ENCODE measurements at places on chromosomes 12 and 14.
A peak's percentile ranks its signal among the peaks of the same experiment; 100 is the strongest.

GRCh38 chr14:103136388-103137271 lies 13.4 kb downstream of the TNFAIP2 start:
- no peak for DNase-seq

- no peak for DNase-seq
Measured at GRCh38 chr14:102711207-102711606, 66.0 kb upstream of the TRAF3 start.

DNA sequence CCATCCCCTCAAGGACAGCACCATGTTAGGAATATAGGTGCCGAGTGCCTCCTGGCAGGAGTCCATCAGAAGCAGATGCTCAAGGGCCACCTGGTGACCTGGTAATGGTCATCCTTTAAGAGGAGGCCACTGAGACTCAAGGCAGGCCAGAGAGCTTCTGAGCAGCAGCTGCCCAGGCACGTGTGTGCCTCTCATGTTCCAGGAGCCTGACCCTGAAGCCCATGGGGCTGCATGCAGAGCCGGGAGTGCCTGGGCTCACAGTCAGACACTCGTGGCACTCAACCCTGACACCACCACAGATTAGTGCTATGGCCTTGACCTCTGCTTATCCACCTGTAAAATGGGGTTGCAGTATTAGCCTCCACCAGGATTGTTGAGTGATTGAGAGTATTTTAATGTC lies 45.6 kb downstream of the C14orf132 start:
- DNase-seq: no peak

DNA sequence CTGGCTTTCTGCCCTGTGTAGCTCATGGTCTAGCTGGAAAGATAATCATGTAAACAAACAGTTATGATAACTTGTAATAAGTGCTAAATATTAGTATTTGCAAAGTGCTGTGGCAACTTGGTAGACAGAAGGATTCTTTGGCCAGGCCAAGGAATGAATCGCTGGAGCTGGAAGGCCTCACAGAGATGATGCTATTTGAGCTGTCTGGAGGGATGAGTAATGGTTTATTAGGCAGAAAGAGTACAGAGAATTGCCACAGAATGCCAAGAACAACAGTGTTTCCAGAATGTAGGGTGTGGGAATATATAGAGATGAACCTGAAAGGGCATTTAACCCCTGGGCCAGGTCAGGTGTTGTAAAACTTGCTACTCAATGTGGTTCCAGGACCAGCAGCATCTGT lies 27.6 kb downstream of the OTX2 start:
- DNase-seq: no peak

DNA sequence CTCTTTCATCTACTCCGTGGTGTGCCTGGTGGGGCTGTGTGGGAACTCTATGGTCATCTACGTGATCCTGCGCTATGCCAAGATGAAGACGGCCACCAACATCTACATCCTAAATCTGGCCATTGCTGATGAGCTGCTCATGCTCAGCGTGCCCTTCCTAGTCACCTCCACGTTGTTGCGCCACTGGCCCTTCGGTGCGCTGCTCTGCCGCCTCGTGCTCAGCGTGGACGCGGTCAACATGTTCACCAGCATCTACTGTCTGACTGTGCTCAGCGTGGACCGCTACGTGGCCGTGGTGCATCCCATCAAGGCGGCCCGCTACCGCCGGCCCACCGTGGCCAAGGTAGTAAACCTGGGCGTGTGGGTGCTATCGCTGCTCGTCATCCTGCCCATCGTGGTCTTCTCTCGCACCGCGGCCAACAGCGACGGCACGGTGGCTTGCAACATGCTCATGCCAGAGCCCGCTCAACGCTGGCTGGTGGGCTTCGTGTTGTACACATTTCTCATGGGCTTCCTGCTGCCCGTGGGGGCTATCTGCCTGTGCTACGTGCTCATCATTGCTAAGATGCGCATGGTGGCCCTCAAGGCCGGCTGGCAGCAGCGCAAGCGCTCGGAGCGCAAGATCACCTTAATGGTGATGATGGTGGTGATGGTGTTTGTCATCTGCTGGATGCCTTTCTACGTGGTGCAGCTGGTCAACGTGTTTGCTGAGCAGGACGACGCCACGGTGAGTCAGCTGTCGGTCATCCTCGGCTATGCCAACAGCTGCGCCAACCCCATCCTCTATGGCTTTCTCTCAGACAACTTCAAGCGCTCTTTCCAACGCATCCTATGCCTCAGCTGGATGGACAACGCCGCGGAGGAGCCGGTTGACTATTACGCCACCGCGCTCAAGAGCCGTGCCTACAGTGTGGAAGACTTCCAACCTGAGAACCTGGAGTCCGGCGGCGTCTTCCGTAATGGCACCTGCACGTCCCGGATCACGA lies 2.2 kb downstream of the SSTR1 start:
- no peak for DNase-seq

- no peak for DNase-seq
Measured at GRCh38 chr12:54389607-54390175, 5.2 kb upstream of the ZNF385A start.

DNA sequence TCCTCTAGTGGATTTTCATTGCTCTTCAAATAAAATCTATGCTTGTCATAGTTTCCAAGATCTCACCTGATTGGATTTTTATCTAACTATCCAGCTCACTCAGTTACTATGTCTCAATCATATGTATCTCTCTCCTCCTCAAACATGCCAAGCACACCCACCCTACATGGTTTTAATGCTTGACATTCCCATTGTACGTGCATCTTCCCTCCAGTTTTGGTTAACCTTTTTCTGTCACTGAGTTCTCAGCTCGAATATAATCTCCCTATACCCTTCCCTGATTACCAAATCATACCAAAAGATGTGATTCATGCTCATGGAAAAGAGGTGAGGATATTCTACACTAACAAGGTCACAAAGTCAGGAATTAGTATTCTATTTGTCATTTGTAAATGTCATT lies 12.0 kb upstream of the PTPRQ start:
- DNase-seq: no peak

DNA sequence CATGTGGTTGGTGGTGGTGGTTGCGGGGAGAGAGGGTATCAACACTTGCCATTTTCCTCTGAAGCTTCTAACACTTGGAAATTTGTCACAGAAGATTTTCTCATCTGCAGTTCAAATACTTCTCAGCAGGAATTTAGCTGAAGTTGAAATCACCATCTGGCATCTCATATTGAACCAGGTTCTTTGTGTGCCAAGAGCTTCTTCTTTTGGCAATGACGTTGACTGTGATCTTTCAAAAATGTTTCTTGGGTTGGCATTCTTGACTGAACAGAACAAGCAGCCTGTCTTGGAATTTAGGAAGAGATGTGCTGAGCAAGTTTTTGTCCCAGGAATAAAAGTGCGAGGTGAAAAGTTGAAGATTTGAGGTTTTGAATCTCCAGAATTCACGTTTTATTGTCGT lies 8.7 kb upstream of the NIN start:
- DNase-seq: no peak

DNA sequence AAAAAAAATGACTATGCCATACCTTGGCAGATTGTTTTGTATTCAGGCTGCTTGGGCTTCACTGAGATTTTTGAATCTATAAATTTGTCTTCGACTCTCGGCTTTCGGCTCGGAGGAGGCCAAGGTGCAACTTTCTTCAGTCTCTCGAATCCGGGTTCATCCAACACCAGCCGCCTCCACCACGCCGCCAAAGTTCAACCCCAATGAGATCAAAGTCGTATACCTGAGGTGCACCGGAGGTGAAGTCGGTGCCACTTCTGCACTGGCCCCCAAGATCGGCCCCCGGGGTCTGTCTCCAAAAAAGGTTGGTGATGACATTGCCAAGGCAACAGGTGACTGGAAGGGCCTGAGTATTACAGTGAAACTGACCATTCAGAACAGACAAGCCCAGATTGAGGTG lies 12.4 kb upstream of the SPPL3 start:
- no peak for DNase-seq

- DNase-seq: peak; percentile 57
Measured at GRCh38 chr12:57549909-57550640, at the start of gene KIF5A. Gene KIF5A, plus strand, starts transcription at chr12:57550044. Its CDS starts 228 bp downstream, at chr12:57550272.

- DNase-seq: peak; percentile 55
Measured at GRCh38 chr12:52980650-52981423, 25.4 kb upstream of the EIF4B start.

GRCh38 chr14:103688906-103689902 lies 26.0 kb downstream of the XRCC3 start:
- DNase-seq: no peak

- DNase-seq: no peak
Measured at GRCh38 chr12:68368327-68368726, 36.2 kb upstream of the MDM1 start.

DNA sequence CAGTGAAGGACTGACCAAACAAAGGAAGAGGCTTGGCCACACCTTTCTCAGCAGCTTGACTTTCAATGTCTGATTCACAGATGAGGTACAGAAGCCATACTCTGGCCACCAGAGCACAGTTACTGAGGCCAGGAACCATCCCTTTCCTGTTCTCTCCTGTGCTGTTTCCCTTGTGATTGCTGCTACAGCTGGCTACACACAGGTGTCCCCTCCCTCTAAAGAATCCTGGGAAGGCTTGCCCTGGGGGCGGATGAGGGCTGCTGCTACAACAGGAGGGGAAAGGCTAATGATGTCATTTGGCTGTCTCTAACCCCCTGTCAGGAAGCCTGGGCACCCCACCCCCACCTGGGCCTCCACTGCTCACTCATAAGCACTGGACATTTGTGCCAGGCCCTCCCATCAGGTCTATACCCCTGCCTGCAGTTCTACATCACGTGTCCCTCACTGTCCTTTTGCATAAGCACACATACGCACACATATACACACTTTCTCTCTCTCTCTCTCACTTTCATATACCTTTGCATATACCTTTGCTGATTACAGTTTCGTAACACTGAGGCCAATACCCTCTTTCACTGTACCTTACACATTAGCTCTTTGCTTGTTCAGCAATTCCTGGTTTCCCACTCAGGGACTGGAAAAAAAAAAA lies 41.4 kb downstream of the PRPF40B start:
- DNase-seq: no peak

DNA sequence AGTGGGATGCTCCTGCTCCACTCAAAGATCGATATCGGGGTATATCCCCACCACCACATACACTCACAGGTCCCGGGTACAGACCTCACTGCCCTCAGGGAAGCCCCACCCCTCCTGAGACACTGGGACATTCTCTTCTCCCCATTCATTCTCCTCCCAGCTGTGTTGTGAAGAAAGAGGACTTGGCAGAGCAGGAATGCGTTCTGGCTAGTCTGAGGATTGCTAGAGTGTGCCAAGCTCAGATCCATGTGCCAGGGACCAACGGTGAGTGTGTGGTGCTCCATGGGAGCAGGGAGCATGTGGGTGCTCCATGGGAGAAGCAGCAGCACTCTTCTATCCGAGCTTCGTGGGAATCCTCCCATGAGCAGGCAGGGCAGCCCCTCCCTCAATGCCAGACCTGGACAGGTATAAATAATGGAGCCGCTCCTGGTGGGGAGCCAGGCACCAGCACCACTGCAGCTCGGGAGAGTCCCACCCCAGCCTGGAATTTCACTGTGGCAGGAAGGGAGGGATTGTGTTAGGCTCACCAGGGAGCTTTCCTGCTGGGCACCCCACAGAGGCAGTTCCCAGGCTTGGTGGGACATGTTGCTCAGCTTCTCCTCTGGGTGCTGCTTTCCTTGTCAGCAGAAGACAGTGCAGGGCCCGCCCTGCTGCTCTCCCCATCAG lies 2.3 kb upstream of the KRT5 start:
- DNase-seq: no peak

- no peak for DNase-seq
Measured at GRCh38 chr12:2120982-2121758, 68.4 kb downstream of the CACNA1C start.

DNA sequence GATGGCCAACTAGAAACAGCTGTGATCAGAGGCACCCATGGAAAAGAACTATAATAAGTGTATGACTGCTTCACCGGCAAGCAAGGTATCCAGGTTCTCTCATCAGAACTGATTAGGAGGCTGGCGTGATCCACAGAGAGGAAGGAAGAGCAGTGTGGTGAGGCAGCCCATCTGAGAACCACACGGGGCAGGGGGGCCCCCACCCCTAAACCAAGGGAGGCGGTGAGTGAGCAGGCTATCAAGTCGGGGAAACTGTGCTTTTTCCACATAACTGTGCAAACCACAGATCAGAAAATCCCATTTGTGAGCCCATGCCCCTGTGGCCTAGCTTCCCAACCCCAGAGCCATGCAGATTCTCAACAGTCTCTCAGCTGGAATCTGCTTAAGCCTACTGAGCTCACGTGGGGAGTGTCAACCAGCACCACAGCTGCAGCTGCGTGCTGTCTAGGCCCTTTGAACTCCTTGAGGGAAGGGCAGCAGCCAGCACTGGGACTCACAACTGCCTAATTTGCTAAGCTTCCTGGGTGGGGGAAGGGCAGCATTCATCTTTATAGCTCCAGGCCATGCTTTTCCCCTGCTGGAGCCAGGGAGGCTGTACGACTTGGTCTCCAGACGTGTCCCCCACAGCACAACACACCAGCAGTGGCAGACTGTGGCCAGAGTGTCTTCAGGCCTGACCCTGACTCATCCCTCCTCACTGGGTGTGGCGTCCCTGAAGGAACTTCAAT lies 444.4 kb upstream of the ATP2B1 start:
- no peak for DNase-seq

DNA sequence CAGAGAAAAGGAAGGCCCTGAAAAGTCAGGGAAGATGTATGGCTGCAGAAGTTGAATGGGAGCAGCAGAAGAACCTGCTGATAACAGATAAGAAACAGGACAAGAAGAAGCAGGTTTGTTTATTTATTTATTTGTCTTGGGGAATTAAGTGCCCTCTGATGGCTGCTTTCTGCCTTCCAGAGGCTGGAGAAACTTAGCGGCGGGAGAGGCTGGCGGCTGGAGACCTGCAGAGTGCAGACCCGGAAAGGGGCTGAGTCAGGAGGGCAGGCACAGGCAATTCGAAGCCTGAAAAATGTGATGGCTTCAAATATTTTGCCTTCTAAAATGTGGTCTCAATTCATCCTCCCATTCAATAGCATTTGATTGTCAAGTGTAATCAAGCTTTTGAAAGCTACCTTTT lies 168.2 kb upstream of the GZMB start:
- no peak for DNase-seq

- no peak for DNase-seq
Measured at GRCh38 chr12:9118158-9118557, 2.4 kb upstream of the A2M start.

DNA sequence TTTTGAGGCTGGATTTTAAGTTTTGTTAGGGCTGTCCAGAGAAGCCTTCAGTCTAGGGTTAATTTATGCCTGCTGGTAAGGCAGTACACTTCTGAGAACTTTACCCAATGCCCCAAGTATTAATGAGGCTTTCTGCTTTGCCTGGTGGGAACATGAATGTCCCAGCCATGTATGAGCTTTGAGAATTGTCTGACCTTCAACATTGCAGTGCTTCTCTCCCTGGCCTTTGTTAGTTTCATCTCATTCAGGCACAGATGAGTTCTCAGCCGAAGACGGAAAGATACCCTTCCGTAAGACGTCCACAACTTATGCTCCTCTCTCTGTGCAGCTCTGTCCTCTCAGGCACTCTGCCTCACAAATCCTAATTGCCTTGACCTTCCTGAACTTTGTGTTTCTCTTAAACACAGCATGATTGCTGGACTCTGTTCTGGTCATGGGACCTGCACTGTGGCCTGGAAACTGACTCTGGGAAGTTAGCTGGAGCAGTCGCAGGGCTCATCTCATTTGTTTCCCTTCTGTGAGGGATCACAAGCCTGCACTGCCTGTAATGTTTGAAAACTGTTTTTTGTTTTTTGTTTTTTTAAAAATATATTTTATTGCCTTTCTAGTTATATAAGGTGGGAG lies 15.7 kb downstream of the CHPT1 start:
- DNase-seq: no peak

- no peak for DNase-seq
Measured at GRCh38 chr14:89615421-89615820, 198.4 kb upstream of the FOXN3 start.

GRCh38 chr12:14614704-14615121 lies 47.0 kb upstream of the PLBD1 start:
- no peak for DNase-seq
